Stimulated activated CD4-positive, alpha-beta T cell treated with anti-CD3 and anti-CD28 coated beads, TNF-alpha, amount 100 ng/mL, for 1 hour (primary cell): ENCODE measurements at places on chromosomes 16 and 17.

- DNase-seq: no peak
These were observed 14.7 kb upstream of the MLLT6 start for GRCh38 chr17:38690386-38690785.

- peak; percentile 97 for DNase-seq
These were observed at the start of gene STRADA for GRCh38 chr17:63741408-63742173. Gene STRADA, minus strand, starts transcription at chr17:63741799. Its CDS starts 13,430 bp downstream, at chr17:63728369.

DNA sequence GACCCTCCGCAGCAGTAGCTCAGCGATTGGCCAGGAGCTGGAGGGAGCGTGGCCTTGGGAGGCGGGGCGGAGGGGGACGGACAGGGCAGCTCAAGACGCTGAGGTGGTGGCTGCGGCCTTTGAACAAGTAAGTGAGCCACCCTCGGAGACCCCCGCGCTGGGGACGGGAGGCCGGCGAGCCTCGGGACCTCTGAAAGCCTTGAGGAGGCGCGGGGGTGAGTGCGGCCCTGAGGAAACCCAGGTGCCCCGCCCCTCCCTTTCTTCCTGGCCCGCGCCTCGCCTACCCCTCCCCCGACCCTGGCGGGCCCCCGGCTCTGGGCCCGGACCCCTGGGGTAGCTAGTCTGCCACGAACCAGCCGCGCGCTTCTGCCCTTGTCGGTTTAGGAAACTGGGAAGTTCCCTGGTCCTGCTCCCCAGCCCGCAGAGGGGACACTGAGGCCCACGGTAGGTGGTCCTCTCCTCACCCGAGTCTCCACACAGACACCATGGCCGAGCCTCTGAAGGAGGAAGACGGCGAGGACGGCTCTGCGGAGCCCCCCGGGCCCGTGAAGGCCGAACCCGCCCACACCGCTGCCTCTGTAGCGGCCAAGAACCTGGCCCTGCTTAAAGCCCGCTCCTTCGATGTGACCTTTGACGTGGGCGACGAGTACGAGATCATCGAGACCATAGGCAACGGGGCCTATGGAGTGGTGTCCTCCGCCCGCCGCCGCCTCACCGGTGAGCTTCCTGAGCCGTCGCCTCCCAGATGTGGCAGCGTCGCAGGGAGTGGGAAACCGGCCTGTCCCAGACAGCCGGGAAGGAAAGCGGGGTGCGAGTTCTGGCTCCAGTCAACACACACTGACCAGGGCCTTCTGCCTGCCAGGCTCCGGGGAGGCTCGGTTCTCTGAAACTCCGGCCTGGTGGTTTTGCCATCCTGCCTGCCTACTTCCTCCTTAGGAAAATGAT, at the start of gene MAPK7:
TSS of gene MAPK7 (plus strand) at position 83 of the 945 bp plus-strand sequence. CDS start at position 486, 403 bp downstream.
- no peak for DNase-seq

DNA sequence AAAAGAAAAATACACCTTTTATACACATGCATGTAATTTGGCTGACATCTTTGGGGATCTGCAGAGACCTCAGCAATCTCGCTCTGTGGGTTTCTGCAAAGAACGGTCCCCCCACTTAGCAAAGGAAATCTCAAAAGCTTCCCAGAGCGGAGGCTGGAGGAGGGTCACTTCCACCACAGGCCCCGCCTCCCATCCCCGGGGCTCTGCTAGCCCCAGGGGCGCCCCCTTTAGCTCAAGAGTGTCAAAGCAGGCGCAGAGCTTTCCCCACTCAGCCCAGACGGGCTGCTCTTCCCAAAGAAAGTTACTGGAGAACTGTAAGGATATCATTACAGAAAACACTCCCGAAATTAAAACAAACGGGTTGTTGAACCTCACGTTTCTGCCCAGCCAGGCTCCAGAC, 11.4 kb downstream of the SLC13A5 start:
- no peak for DNase-seq

DNA sequence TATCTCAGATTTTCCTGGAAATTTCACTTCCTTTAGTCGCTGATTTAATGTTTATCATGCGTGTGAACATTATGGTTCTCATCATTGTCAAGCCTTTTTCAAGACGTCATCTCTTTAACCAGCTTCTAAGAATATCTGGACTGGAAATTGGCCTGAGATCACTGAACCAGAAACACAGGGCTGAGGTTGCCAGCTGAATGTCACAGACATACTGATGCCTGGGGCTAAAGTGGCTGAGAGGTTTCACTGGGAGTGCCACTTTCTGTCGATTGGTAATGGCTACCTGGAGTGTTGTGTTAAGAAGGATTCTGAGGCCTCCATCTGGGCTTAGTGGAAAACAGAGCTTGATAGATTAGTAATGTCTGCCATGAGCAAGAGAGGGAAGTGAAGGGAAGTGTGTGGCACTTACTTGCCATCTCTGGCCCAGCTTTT, 54.2 kb downstream of the CRISPLD2 start:
- DNase-seq: no peak

GRCh38 chr16:56792967-56793366, 63.0 kb downstream of the NUP93 start:
- no peak for DNase-seq

GRCh38 chr16:87276091-87276701, 41.0 kb downstream of the C16orf95 start:
- DNase-seq: no peak

GRCh38 chr16:29663016-29663806, at the start of gene SPN:
Gene SPN, plus strand, starts transcription at chr16:29663247. Its CDS starts 482 bp downstream, at chr16:29663729.
- no peak for DNase-seq

GRCh38 chr16:74830648-74831047, 56.0 kb upstream of the FA2H start:
- DNase-seq: no peak

GRCh38 chr16:29729116-29729521, 16.7 kb downstream of the C16orf54 start:
- DNase-seq: no peak

DNA sequence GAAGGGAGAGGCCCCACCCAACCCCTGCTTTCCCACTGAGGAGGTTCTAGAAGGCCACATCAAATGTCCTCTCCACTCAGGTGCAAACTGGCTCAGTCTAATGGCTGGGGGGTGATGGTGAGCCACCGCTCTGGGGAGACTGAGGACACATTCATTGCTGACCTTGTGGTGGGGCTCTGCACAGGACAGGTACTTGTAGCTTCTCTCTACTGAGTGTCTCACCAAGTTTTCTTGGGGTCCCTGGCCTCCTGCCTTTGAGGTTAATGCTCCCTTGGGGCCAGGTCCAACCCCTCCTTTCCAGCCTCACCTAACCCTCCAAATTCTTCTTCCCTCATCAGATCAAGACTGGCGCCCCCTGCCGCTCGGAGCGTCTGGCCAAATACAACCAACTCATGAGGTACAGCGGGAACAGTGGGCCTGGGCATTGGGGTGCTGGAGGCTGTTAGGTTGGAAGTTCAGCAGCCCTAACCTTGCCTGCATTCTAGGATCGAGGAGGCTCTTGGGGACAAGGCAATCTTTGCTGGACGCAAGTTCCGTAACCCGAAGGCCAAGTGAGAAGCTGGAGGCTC, 5.7 kb downstream of the ENO3 start:
- peak; percentile 41 for DNase-seq

DNA sequence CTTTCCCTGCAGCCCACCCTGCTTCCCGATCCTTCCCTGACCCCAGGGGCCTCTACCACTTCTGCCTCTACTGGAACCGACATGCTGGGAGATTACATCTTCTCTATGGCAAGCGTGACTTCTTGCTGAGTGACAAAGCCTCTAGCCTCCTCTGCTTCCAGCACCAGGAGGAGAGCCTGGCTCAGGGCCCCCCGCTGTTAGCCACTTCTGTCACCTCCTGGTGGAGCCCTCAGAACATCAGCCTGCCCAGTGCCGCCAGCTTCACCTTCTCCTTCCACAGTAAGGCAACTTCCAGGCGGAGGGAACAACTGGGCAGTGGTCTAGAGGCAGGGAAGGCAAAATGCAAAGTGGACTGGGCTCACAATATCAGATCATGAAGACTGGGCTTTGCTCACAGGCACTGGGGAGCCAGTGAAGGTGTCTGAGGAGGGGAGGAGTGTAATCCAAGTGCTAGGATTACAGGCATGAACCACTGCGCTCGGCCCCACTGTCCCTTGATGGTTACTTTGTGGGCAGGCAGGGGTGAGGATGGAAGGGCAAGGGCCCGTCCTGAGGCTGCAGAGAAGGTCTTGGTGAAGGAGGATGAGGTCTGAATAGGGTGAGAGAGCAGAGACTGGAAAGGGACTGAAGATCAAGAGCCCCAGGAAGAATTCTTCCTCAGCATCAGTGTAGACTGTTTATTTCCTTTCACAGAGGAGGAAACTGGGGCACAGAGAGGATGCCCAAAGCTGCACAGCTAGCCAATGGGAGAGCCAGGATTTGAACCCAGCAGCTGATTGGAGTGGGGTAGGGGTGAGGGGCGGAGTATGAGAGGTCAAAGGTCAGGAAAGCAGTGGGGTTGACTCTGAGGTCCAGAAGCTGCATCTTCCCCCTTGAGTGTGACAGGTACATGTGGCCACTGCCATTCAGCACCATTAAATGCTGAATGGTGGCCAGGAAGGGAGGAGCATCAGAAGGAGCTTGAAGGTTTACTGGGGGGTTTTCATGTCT, 16.5 kb upstream of the ADGRG3 start:
- DNase-seq: no peak

DNA sequence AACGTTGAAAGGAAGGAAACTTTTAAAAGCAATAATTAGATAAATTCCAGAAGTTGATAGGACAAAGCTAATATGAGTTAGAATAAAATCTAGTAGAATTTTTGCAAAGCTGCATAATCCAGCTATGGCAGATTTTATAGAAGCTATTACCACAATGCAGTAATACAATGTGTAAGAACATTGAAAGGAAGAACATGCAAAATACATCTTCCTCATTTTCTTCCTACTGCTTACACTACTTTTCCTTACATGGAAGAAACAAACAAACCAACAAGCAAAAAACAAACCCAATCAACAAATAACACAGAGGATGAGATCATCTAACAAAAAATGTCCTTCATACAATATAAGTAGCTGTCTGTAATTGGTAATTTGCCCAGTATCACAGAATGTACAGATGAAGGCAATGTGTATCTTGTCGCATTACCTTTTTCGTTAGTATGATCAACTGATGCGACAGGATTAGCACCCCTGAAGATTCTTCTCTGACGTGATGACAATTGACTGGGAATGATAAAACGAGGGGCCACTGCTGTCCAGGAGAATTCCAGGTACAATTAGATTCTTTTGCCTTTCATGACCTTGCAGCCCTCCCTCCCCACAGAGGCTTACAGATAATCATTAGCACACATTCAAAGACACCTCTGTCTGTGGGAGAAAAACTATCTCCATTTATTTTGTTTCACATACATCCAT, 21.2 kb upstream of the LRRC37A start:
- no peak for DNase-seq

GRCh38 chr16:15911198-15911597, 22.8 kb upstream of the CEP20 start:
- no peak for DNase-seq

- DNase-seq: no peak
These were observed 107.8 kb downstream of the XYLT1 start for GRCh38 chr16:17362946-17363345.

GRCh38 chr17:18921912-18922451, 30.0 kb upstream of the SLC5A10 start:
- no peak for DNase-seq

GRCh38 chr17:49383060-49383459, 21.0 kb upstream of the ZNF652 start:
- DNase-seq: no peak

- no peak for DNase-seq
These were observed 41.2 kb downstream of the CACNG3 start for GRCh38 chr16:24297375-24297774.

DNA sequence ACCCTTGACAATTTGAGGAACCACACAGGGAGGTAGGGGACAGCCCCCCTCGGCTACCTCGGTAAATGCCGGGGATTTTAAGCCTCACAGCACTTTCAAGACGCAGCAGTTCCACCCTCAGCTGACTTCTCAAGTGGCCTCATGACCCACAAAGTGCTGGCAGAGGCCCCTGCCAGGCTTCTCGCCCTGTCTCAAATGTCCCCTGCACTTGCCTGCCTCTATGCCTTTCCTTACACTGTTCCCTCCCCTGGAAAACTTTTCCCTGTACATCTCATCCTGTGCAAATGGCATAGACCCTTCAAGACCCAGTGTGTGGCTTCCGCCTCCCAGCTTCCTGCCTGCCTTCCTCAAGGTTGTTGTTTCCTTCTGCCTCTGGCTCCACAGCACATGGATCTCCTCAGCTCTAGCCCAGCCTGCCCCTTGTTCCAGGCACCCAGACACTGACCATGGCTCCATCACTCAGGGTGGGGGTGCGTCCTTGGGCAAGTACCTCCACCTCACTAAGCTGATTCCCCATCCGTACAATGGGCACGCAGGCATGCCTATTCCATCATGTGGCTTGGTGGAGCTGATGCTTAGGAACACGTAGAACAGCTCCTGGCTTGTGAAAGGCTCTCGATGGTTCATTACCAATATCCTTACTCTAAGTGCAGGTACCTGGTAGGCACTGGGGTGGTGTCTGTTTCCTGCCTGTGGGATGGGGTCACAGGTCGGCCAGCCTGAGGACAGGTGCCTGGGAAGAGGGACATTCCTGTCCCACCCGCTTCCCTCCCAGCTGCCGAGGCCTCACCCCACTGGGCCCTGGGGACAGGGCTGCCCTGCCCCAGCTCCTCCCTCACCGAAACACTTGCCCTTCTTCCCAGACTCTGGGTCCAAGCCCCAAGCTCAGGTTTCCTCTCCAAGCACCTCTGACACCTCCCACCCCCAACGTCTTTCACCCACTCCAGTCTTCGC, 24.0 kb downstream of the MMP15 start:
- DNase-seq: no peak

- no peak for DNase-seq
These were observed 50.1 kb downstream of the HNF1B start for GRCh38 chr17:37694734-37695133.

- DNase-seq: peak; percentile 95
These were observed at the start of gene ALKBH5 for GRCh38 chr17:18183334-18184142. Gene ALKBH5, plus strand, starts transcription at chr17:18183828. Its CDS starts 416 bp downstream, at chr17:18184244.

DNA sequence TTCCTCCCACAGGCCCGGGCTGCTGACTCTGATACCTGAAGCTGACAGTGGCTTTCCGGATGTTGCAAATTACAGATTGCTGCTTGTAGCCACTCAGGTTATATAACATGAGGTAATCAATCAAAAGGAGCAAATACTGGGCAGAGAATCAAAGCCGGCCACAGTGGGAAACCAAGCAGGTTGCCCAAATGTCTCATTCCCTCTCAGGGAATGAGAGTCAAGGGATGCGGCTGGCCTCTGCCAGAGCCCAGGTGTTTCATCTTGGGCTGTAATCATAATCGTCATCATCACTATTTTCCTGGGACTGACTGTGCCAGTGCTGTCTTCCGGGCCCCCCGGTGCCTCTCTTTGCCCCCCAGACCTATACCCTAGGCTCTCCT, 292.4 kb upstream of the FOXF1 start:
- DNase-seq: no peak

- DNase-seq: no peak
These were observed 20.9 kb downstream of the UBE2O start for GRCh38 chr17:76432004-76432403.
